ENCODE measurements at places on chromosomes 3 and 15.

DNA sequence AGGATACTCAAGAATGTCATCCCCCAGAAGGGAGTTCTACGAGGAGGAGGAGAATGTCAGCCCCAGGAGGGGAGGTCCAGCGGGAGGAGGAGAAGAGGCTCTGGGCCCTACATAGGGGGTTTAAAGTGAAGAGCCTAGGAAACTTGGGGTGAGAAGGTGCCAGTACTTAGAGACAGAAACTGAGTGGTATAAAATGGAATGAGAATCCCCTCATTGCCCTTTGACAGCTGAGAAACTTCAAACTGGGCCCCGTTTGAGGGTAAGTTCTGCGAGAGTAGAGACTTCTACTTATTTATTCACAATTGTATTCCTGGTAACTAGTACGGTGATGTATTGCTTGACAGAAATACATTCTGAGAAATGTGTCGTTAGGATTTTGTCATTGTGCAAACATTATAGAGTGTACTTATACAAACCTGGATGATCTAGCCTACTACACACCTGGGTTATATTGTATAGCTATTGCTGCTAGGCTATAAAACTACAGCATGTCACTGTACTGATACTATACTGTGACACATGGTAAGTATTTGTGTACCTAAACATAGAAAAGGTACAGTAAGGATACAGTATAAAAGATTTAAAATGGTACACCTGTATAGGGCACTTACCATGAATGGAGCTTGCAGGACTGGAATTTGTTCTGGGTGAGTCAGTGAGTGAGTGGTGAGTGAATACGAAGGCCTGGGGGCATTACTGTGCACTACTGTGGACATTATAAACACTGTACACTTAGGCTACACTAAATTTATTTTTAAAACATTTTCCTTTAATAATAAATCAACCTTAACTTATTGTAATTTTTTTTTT lies 62.0 kb downstream of the TSC22D2 start:
- no peak for DNase-seq

DNA sequence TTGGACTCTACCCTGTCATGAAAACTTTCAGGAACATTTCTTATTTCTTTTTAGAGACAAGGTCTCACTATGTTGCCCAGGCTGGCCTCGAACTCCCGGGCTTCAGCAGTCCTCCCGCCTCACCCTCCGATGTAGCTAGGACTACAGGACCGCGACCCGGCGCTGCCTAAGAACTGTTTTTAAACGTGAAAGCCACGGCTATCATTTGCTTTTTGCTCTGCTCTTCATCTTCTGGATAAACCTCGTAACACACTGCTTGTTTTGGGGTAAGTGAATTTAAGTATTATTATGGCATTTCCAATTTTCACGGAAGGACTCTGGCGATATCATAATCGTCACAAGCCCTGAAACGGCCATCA lies 14.3 kb upstream of the CCNL1 start:
- no peak for DNase-seq

DNA sequence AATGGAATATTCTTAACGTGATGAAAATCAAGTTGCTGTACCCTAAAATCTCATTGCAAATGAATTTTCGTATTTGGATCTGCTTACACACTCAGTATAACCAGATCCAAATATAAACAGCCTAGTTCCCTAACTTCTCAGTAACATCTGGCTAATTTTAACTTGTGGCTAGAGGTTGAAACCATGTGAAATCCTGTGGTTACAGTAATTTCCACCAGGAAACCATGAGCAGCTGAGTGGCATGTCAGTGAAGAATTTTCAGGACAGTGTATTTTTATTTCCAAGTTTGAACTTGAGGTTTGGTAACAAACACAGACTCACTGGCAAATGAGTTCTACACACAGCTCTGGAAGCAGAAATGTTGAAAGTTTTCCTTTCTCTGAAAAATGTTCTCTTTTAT lies 754.1 kb downstream of the NR2F2 start:
- no peak for DNase-seq

GRCh38 chr3:61650276-61650675 lies 88.9 kb downstream of the PTPRG start:
- no peak for DNase-seq

DNA sequence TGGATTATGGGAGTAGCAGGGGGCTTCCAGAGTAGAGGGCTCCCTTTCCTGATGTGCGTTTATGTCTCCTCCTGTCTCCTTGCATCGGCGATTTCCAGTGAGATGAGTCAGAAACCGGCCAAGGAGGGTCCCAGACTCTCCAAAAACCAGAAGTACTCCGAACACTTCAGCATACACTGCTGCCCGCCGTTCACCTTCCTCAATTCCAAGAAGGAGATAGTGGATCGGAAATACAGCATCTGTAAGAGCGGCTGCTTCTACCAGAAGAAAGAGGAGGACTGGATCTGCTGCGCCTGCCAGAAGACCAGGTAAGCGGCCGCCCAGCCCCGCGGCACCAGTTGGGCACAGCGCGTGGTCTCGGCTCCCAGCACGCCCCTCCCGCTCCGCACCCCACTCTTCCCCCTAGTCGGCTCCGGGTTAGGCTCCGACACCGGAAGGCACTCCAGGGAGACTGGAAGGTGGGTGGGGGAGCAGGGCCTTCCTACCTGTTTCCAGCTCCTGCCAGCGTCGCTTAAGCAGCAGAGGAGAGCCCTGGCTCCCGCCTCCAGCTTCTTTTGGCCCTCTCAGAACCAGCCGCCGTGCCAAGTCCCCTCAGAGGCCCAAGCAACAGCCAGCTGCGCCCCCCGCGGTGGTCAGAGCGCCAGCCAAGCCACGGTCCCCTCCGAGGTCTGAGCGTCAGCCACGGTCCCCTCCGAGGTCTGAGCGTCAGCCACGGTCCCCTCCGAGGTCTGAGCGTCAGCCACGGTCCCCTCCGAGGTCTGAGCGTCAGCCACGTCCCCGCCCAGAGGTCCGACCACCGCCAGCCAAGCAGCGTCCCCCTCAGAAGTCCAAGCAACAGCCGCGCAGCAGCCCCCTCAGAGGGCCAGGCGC lies 34.7 kb downstream of the MOBP start:
- no peak for DNase-seq

GRCh38 chr3:134619301-134619615 lies 31.6 kb downstream of the KY start:
- DNase-seq: no peak

DNA sequence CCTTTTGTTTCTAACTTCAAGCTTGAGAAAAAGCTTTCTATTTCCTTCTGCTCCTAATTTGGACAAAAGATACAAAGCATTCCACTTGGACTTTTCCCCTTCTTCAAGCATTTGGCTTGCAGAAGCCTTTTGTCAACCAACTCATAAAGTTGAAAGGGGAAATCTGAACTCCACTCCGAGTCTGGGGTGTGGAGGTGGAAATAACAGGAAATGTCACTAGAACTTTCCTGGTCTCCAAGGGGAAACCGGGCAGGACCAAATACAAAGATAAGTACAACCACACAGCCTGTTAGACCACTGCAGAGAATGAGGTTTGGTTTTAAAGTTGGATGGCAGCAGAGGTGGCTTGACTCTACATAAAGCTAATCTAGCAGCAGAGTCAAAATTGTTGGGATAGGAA lies 4.2 kb upstream of the C3orf80 start:
- no peak for DNase-seq

GRCh38 chr3:45191924-45192417 lies 34.1 kb downstream of the TMEM158 start:
- no peak for DNase-seq

GRCh38 chr3:37441689-37442088 lies 267.3 kb upstream of the LRRFIP2 start:
- DNase-seq: no peak

- no peak for DNase-seq
Observed at GRCh38 chr15:27449941-27450340, 479.0 kb downstream of the GABRG3 start.

DNA sequence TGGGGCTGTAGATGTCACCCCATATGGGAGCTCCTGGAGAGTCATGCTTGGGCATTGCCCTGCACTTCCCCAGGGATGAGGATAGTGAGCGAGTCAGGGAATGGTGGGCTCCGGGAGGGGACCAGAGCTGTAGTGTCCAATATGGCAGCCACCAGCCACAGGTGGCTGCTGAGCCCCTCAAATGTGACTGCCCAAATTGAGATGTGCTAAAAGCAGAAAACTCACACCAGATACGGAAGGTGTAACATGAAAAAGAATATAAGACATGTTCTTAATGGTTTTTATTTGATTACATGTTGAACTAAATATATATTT lies 31.7 kb downstream of the GRIP2 start:
- no peak for DNase-seq

DNA sequence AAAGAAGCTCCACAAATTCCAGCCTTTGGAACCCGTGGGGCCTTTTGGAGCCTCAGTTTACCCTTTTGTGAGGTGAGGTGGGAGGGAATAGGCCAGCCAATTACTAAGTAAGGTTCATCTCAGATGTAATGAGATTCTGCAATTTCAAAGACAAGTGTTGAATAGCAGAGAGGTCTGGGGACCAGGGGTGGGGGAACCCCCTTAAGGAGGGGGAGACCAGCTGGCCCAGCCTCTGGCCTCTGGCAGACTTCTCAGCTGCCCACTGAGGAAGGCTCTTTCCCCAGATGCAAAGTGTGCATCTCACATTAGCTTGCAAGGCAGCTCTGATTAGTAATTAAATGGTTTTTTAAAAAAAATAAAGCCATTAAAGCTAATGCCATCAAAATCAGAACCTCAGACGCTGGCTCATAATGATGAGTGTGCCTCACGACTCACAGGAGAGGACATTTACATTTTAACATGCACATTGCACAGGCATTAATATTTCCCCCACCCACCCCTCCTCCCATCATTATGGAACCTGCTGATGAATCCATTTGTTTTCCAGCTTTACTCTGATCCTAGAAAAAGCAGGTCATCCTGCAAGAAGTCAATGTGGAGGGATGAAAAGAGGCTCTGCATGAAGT lies 176.7 kb upstream of the TLE3 start:
- DNase-seq: peak; percentile 59

- DNase-seq: no peak
Observed at GRCh38 chr3:126955004-126955790, 27.7 kb upstream of the PLXNA1 start.

DNA sequence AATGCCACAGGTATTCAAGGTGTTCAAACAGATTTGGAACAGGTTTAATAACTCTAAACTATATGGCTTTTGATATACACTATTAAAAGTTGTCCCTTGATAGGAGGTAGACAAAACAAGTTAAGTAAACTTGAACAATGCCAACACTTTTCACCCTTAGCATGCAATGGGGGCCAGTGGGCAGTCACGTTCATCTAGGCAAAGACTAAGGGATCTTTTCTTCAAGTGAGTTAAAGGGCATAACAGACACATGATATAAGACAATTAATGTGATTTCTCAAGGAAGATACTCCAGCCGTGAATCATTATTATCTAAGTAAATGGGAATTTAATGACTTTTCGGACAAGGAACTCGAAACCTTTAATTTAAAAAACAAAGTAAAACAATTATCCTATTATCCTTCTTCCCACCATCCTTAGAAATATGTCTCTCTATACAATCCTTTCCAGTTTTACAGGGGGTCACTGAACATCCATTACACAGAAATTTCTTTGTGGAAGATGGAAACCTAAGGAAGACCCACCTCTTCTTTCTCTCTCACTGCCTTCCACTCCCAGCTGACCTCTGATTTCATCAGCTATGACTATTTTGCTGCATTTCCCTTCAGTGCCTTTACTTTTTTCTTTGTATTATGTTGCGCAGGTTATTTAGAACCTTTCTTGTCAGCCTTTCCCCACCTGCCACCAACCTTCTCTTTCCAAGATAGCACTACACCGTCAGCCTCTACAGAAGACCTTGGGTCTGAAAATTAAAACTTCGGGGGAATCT lies 1.5 kb downstream of the CLDN1 start:
- no peak for DNase-seq

DNA sequence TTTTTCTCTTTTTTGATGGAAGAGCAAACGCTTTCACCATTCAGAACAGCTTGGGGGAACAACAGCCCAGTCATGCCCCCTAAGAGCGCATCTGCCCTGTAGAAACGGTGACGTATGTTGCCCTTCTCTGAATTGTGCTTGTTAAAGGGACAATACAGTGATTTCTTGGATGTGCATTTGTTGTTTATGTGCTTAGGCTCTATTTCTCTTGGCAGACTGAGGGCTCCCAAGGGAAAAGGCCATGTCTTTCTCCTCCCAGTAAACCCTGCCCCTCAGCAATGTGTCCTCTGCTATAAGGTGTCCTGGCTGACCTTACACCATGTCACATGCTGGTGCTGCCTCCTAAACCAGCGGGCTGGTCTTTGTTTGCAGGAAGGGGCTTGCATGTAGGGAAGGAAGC lies 346.1 kb downstream of the EPHB1 start:
- no peak for DNase-seq

GRCh38 chr3:107911337-107912000 lies 179.4 kb downstream of the CD47 start:
- no peak for DNase-seq

DNA sequence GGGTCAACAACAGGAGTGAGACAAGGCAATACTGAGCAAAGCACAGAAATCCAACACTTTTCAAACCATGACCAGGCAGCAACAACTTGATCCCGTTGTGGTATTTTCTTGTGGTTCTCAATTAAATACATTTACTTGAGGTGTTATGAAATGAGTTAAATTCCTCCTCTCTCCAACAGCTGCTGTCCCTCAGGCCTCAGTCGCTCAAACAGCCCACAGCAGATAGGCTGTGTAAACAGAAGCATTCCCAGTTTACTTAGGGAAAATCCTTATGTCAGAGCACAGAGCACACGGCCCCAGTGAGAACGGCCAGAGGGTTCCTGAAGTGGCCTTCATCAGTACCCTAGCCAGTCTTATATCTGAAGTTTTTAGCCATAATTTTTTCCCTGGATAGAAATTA lies 359.9 kb downstream of the AGBL1 start:
- DNase-seq: no peak

DNA sequence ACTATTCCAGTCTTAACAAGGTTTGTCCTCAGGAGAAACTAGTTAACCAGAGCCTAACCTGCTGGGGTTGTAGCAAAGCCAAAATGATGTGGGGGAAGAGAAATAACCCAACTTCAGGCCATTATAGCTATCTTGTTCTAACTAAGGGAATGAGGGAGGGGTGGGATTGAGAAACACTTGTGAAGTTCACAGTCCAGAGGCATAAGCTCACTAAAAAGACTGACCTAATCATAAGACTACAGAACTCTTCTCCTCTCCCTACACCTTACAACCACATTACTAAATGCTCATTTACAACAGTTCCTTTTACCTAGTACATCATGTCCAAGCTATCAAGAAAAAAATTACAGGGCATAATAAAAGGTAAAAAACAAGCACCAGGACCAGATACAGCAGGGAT lies 52.8 kb downstream of the UBE3A start:
- DNase-seq: no peak

- DNase-seq: no peak
Observed at GRCh38 chr3:42224178-42224577, 41.8 kb downstream of the CCK start.

- DNase-seq: no peak
Observed at GRCh38 chr15:92116330-92116729, 262.8 kb downstream of the SLCO3A1 start.

- DNase-seq: no peak
Observed at GRCh38 chr15:61248790-61249189, 19.7 kb upstream of the RORA start.

- no peak for DNase-seq
Observed at GRCh38 chr3:54968546-54969172, 40.8 kb upstream of the LRTM1 start.
